ENCODE measurements at places on chromosomes 6 and 20.

DNA sequence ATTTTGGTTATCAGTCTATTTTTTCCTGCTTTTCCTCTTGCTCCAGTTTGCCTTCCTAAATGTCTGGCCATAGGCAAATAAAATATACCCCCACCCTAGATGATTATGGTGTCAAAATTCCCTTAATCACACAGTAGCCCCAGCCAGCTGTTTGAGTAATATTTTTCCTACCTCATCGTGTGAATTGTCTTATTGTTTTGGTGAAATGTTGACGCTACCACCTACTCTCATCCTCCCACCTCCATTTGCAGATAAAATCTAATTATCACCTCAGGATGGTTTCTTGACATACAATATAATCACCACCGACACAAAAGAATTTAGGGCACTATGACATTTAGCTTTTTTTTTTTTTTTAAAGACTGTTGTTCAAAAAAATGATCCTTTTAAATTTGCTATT lies 44.1 kb upstream of the FUCA2 start:
- no peak for DNase-seq

GRCh38 chr6:80209430-80209829 lies 103.0 kb downstream of the BCKDHB start:
- no peak for DNase-seq

DNA sequence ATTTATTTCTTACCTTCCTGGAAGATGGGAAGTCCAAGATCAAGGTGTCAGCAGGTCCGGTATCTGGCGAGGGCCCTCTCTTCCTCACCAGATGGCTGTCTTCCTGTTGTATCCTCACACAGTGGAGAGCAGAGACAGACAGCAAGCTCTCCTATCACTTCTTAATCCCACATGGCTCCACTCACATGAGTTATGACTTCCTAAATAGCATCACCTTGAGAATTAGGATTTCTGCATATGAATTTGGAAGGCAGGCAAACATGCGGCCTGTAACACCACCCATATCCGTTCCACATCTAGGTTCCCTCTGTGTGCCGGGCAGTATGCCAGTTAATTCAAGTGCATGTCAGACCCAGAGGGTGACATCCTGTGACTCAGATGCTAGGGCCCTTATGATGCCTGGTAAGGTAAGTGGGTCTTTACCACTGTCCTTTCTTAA lies 2.1 kb downstream of the RAET1E start:
- DNase-seq, result no peak

GRCh38 chr20:56433880-56434255 lies 21.8 kb downstream of the CASS4 start:
- no peak for DNase-seq

Measured in urinary bladder (tissue), 4 donors.